ENCODE measurements at places on chromosomes 1 and 21. TPM values are rescaled to one million over a fixed set of nuclear protein-coding genes. Genes with fewer than 3 reads are reported as not detected.

The RGS4 gene
- 9.5 TPM for total RNA-seq

The DRAM2 gene
- 43.4 TPM for total RNA-seq

The FMOD gene
- total RNA-seq: 1.6 TPM

The POU3F1 gene
- total RNA-seq: not detected

The KCNA2 gene
- 14.4 TPM for total RNA-seq

The A3GALT2 gene
- total RNA-seq: not detected

The LRIG2 gene
- total RNA-seq: 40.6 TPM

The MAP1LC3C gene
- total RNA-seq: 1.00 TPM

DNA sequence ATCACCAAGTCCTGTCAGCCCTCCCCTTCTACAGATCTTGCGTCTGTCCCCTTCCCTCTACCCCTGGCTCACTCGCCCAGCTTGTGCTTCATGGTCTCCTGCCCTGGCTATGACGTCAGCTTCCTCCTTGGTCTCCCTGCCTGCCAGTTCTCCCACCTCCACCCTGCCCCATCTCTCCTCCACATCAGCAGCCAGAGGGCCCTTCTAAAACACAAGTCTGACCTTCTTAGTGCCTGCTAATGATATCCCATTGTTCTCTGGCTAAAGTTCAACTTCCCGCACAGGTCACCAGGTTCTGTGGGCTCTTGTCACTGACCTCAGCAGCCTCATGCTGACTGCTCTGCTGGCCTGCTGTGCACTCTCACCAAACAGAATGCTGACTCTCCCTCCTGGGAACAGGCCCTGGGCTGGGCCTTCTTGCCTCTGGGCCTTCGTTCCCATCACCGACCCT, 24.7 kb upstream of the MYCL start:
- no peak for DNase-seq

DNA sequence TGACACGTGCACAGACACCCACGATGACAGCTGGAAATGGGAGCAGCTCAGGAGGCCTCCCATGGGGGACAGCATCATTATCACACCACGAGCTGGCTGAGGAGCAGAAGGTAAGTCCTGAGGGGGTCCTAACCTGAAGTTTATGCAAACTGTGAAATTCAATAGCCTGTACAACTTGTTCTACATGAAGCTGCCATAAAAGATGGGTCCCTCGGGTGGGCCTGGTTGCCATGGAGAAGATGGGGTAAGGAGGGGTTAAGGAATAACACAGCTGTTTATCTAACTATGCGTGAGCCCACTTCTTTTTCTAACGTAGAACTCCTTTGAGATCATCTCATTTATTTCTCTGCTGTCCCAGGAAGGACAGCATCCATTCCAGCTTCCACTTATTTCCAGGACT, 163.4 kb upstream of the CD34 start:
- no peak for DNase-seq

DNA sequence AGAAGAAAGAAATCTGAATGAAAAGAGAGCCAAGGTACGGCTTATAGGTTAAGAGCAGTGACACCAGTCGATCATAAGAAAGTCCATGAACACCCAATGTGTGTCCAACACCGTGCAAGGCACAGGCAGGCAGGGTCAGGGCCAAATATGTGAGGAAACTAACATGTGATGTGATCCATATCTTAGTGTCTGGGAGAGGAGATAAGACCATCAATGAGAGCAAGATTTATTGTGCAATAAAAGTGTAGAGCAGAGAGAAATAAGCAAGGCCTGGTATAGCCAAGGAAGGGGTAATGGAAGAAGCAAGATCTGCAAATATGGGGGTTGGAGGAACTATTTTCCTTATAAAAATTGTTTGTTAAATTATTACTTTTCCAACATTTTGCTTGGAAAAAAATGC, 198.8 kb downstream of the CRB1 start:
- DNase-seq: no peak

GRCh38 chr1:10387677-10388386, 11.0 kb upstream of the PGD start:
- DNase-seq: no peak

DNA sequence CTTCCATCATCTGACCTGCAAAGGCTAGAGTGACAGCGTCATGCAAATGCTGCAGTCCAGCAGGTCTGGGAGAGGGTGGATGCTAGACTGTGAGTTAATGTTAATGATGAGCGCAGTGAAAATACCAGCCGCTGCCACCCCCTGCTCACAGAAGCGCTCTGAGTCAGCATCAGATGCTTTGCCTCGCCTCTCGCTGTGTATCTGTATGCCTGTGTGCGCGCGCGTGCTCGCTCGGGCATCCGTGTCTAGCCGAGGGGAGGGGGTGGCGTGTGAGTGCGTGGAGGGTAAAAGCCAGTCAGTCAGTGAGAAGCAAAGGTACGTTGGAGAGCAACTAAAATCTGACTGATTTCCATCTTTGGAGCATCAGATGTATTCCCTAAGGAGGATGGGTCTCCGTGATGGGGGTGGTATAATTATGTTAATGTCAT, 858.7 kb downstream of the USP25 start:
- peak; percentile 86 for DNase-seq

DNA sequence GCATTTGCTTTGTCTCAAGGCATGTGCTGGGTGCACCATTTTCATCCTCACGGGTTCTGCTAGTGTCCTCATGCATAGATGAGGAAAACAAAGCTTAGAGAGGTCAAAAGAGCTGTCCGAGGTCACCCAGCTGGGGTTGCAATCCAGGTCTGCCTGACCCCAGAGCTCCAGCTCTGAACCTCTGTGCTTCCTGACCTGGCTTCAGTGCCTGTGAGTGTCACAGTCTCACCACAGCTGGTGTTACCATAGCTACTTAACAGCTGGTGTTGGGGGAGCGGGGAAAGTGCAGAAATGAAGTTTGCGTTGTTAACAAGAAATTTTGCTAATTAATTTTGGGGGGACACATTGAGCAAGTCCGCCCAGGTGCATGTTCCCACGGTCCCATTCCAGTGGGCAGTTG, 328.5 kb downstream of the KIF26B start:
- no peak for DNase-seq

DNA sequence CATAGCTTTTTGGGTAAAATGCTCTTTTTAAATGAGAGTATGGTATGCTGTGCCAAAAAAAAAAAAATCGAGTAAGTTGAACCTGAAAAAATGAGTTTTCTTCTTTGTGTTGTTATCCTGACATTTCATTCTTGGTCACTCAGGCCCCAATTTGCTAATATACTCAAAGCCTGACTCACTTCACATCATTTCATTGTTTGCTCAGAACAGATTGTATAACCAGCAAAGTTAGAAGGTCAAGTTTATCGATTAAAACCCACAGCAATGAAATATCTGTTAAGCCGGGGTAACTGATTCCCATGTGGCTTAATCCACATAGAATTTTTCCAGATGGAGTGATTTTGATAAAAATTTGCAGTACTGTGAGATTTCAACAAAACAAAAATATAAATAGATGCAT, 363.7 kb downstream of the NEGR1 start:
- DNase-seq: no peak

GRCh38 chr1:88266051-88266450, 418.0 kb upstream of the PKN2 start:
- no peak for DNase-seq
